CD4-positive, CD25-positive, alpha-beta regulatory T cell (primary cell): ENCODE measurements at places on chromosomes 2 and 18. TPM values are rescaled to one million over a fixed set of nuclear protein-coding genes. Genes with fewer than 3 reads are reported as not detected.

DNA sequence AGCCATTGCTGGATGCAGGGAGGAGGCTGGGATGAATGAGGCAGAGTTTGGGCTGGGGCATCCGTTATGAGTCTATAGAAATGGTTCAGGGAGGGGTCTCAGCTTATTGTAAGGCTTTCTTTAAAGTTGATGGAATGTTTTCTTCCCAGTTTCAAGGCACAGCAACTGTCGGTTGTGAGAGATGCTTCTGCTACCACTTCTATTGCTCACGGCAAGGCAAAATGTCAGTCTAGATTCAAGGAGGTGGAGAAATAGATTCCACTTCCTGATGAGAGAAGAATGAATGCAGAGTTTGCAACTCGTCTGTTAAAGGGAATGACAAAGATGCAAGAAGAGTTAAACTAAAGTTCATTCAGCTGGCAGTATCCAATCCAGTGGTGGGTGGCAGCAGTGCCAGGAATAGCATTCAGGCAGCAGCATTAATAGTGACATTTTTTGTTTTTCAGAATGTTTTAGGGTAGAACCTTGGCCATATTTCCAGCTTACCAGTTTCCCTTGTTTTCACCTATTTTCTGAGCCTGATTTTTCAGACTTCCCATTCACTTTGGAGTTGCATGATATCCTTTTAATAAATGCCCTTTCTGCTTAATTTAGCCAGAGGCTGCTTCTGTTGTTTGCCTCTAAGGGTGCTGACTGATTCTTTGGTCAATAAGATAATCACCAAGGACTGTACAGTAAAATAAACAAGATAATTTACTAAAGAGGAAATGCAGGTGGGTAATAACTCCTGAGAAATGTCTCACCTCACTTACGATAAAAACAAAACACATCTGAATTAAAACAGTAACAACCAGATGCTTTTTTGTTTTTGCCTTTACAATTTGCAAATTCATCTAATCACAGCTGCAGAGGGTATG, 138.4 kb downstream of the RPIA start:
- DNase-seq: no peak

CDK15 gene
- total RNA-seq: not detected

C2orf92 gene
- total RNA-seq: 20.4 TPM

DNA sequence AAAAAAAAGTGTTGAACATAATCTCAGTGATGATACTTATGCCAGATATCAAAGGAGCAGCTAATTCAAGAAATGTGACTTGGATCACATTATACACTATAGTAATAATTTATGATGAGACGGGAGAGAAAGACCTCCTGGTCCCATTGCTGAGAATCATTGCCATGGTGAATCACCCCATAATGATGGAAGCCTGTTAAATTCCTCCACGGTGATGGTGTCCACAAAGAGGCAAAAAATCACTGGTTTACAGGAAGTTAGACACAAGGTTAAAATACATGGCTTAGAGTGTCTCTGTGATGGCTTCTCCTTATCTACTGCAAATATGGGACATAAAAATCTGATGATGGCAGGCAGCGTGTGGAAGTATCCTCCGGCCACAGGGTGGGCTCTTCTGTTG, 210.0 kb downstream of the CDH2 start:
- no peak for DNase-seq

- no peak for DNase-seq
These were observed 61.9 kb upstream of the ALPP start for GRCh38 chr2:232316461-232317330.

DNA sequence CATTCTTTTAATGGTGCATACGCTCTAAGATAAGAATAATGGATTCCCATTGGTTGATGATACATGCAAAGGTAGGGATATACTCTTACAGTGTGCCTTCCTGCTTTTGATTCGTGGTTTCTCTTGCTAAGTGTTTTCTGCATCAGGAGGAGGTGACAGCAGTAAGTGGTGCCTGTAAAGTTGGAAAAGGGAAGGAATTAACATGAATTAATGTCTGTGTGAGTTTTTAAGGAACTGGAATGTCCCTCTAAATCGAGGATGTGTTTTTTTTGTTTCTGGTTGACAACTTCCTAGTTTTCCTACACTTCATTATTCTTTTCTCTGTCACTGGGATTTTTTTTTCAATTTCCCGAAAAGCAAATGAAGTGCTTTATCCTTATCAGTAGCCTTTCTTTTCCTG, 54.4 kb downstream of the CRIM1 start:
- DNase-seq: no peak

XDH gene
- total RNA-seq: not detected

GRCh38 chr2:71742953-71743601, 289.7 kb downstream of the DYSF start:
- no peak for DNase-seq

DNA sequence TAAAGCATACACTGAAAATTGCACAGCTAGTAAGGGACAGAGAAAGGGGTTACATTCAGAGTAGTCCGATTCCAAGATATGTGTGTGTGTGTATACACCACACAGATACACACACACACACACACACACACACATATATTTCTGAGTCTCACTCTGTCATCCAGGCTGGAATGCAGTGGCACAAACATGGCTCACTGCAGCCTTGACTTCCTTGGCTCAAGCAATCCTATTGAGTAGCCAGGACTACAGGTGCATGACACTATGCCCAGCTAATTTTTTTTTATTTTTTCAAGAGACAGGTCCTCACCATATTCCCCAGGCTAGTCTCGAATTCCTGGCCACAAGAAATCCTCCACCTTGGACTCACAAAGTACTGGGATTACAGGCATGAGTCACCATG, 68.1 kb upstream of the ITPRID2 start:
- no peak for DNase-seq

DNA sequence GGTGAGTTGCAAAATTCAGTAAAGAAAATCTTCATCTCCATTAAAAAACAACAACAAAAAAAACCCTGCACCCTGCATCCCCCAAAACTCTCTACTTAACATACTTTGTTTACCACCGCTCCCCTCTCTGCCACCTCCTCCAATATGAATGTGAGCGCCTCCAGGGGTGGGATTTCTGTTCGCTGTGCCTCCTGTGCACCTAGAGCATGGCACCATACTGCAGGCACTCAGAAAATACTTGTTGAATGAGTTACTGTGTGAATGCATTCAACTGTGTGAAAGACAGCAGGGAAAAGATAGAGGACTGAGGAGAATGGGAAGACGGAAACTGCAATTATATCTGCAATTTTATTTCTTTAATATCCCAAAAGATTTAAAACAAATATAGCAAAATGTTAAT, 4.5 kb downstream of the CEBPZ start:
- no peak for DNase-seq

CXCR1 gene
- not detected for total RNA-seq

- DNase-seq: no peak
These were observed 120.4 kb downstream of the TPGS2 start for GRCh38 chr18:36708366-36708765.

GRCh38 chr2:112542984-112543661, 858 bp downstream of the POLR1B start:
- no peak for DNase-seq

UGT1A3 gene
- total RNA-seq: not detected

UGT1A8 gene
- not detected for total RNA-seq
